ENCODE measurements at places on chromosomes 3 and 15.

DNA sequence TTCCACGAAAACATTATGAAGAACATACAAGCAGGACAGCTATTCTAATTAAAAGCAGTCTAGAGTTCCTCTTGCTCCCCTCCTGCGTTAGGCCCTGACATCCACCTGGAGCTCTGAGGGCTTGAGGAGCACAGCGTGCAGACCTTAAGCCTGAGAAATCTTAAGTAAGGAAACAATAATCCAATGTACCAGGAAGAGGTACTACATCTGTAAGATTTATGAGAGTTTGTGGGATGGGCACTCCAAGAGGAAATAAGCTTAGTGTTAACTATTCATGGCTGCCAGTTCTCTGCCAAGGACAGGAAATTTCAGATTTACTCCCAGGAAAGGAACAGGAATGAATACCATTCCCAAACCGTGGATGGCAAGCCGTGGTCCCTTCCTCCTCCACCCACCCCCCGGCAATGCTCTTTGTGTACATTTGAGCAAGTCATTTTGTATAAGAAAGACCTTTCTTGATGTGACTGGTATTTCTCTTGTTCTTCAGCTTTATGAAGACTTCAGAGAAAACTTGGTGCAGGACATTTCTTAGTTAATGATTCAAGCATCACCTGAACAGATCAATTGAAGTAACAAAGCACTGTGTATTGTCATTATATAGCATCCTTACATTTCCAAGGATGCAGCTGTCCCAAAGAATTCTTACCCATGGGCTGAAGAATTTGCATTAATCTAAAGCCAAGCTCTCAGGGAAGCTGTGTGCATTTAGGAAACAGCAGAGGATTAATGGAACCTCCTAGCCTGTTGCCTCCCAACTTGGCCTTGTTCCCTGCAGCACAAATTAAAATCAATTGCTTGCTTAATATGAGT lies 28.8 kb upstream of the VILL start:
- DNase-seq = no peak

DNA sequence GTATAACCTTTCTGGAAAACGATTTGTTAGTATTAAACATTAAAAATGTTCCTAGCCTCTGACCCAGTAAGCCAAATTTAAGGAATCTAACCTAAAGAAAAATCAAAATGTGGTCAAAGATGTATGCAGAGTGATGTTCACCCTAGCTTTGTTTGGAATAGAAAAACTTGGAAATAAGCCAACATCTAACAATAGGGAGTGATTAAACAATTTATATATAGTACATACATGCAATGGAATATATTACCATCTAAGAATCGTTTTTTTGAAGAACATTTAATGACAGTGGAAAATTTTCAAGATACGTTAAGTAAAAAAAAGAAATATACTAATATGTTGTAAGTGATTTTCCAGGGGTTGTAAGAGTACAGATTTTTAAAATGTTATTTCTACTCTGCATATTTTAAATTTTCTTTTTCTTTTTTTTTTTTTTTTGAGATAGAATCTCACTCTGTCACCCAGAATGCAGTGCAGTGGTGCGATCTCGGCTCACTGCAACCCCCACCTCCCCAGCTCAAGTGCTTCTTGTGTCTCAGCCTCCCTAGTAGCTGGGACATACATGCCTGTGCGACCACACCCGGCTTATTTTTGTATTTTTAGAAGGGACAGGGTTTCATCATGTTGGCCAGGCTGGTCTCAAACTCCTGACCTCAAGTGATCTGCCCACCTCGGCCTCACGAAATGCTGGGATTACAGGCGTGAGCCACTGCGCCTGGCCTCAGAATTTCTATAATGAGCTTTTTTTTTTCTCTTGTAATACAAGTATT lies 54.9 kb downstream of the ANP32A start:
- DNase-seq = no peak

DNA sequence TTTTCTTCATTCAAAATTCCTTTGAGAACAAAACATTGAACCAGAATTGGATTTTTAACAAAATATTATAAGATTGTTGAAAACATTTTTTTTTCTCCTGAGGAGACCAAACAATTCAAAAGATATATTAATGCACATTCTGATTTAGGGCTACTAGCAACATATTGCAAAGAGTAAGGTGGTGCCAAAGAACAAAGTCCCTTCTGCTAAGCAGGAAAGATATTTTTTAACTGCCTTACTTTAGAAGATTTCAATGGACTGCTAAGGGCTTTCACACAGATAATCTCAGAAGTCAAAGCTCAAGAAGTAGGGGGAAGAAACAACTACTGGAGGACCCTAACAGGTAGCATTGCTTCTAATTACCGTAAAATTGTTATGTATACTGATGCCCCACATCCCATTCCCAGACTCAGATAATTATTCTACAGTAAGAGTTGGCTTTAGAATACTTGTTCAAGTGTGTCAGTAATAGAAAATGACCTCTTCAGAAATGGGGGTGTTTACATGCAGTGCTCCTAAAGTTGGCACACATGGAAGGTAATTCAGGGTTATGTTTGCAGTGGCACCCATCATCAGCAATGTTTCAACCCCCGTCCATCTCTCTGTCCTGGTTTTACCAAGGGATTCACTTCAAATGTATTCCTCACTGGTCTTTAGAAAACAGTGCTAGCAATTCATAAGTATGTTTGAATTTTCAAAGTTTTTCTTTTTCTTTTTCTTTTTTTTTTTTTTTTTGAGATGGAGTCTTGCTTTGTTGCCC lies 354.7 kb downstream of the ZBTB20 start:
- DNase-seq = no peak

GRCh38 chr3:179624451-179624850 lies 19.9 kb downstream of the NDUFB5 start:
- no peak for DNase-seq

DNA sequence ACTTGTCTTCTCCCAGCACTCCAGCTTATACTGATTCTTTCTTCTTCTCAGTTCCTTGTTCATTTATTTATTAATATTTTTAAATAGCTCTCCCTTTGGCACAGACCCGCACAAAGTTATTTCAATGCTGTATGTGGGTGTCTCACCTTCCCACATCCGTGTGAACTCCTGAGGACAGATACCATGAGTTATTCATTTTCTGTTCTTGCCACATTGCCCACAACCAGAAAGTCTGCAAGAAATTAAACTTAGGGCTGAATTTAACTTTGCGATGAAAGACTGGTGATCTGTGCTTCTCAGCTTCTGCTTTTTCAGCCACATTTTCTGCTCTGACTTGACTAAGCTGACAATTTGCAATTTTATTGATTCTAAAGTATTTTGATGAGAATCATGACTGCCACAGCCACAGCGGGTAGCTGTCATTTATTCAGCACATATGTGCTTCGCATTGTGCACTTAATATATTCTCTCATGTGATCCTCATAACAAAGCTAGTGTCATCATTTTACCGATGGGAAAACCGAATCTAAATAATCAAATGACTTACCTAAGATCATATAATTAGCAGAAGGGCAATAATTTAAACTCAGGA lies 569.8 kb downstream of the EDEM1 start:
- DNase-seq = no peak

DNA sequence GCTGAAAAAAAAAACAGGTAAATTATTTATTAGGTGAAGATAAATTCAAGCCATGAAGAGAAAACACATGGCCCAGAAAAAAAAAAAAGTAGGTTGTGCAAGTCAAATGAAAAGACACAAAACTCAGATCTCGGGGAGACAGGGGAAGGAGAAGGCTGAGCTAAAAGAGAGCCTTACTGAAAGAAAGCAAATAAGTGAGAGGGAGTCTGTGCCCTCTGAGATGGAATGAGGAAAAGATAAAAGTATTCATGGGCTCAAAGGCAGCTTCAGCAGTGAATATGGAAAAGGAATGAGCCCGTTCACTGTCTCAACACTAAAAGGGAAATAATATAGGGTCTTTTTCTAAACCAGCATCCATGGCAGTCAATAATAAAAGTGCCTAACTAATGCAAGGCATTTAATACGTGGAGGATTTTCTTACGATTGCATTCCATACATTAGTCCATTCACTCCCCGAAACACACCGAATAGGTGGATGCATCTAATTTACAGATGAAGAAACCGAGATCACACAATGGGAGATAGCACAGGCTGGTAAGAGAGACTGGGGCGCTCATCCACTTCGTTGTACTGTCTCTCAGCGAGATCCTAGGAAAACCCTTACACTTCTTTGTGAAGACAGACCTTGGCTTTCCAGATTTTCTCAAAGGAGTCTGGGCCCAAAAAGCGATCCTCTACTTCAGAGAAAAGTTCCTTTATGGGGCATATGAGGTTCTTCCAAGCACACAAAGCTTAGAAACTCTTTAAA lies 1.1 kb downstream of the TFDP2 start:
- no peak for DNase-seq

DNA sequence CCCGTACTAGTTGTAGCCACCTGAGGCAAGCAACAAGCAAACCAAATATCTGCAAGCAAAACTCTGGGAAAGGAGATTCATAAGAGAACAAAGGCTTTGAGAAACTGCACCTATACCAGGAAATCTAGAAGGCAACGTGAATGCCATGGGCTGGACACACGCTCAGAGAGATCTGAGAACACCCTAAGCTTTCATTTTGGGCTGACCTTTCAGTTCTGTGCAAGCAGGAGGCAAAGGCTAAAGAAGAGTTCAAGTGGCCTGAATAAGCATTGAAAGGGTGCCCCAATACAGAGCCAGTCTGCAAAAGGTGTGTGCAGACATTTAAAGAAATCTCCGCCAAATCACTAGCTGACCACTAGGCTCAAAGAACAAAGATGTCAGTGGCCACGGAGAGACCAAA lies 461.6 kb downstream of the PYDC2 start:
- DNase-seq = no peak

- DNase-seq = no peak
Observed at GRCh38 chr3:164460851-164461250, 617.4 kb downstream of the SI start.
